Renal pelvis (tissue), 12 donors: ENCODE measurements at places on chromosomes 2 and 18. TPM values are rescaled to one million over a fixed set of nuclear protein-coding genes. Genes with fewer than 3 reads are reported as not detected.

DNA sequence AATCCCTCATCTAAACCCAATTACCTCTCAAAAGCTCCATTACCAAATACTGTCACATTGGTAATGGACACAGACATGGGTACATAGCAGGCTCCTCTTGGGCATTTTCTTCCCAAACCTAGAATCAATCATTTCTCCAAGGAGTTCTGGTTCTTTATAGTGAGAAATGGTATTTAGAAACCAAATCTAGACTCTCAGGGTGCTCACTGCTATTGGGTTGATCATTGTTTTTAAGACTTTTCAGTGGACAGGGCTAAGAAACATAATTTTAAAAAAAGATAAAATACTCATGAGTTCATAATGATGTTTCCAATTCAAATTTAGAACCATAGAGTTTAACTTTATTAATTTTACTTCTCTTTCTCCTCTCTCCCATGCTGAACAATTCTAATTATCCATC is 9.4 kb upstream of the GLI2 start:
- no peak for DNase-seq

DNA sequence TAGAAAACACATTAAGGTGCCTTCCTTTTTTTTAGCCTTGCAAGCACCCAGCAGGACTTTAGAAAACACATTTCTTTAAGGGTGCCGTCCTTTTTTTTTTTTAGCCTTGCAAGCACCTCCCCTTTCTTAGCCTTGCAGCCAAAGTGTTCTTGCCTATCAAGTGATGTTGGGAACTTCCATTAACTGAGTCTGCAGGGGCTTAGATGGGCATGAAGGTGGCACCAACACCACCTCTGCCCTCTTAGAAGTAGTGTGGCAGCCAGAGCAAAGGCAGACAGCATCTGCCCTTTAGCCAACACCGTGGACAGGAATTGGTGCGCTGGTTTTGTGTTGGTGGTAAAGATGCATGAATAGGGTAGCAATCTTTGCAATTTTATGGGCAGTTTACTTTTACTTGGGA is 211.6 kb upstream of the SP5 start:
- DNase-seq, result no peak

Gene TMEM247
- polyA plus RNA-seq, result not detected

Gene LHCGR
- 0.70 TPM for polyA plus RNA-seq

DNA sequence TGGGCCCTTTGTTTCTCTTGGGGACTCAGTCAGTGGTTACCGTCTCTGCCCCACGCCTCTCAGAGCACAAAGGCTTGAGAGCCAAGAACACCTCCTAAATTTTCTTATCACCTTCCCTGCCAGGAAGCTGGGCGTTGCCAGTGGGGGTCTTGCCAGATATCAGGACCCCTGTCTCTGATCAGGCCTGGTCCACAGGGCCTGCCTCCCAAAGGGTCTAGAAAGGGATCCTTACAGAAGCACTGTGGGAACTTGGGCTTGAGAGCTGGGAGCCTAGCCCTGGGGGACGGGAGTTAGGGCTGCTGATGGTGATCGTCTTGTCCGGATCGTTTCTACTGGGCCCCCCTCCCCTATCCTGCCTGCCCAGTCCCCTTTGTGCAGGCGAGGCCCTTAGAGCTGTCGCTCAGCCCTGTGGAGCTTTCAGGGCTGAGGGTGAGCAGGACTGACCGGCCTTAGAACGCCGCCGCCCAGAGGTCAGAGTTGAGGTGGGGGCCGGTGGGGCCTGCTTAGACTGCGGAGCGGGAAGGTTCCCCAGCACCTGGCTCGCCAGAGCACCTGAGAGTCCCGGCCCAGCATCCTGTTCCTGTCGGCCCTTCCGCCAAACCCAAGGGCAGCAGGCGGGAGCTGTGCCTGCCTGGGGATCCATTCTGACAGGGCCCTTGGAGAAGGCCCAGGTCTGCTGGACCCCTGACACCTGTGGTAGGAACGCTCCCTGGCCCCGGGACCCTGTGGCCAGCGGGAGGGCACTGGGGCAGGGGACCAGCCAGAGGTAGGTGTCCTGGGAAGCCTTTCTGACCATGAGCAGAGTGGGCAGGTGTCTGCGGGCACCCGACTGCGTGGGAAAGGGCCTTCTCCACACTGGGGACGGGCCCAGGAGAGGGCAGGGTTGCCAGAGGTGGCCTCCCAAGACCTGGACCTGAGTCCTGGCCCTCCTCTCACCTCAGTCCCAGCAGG is 956 bp downstream of the ESPNL start:
- DNase-seq, result no peak

- no peak for DNase-seq
These were observed 51.4 kb upstream of the DTNB start for GRCh38 chr2:25724756-25725155.

DNA sequence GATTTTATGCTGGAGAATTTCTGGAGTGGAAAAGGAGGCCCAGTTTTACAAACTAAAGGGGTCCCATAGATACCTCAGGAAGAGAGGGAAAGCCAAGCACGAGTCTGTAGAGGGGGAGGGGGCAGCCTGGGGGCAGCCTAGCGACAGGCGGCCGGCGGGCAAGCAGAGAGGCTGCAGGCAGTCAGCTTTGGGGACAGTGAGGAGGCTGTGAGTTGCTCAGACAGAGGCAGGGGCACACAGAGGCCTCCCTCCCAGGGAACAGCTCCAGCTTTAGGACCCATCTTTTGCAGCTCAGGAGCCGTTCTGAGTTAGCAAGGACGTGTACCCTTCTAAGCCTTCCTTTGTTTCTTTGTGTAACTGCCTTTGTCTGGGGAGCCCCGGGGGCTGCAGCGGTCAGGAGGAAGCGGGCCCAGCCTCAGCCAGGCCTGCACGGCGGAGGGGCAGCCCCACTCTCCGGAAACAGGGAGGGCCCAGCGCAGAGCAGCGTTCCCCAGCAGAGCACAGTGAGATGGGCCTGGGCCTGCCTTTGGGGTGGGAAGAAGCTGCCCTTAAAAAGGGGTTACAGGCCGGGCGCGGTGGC is 41.1 kb upstream of the RALBP1 start:
- no peak for DNase-seq

GRCh38 chr2:240294514-240294913 is 140.9 kb upstream of the GPC1 start:
- DNase-seq, result no peak

- DNase-seq, result no peak
These were observed 75.8 kb downstream of the KCNG2 start for GRCh38 chr18:79873449-79874110.
